Articular chondrocyte of knee joint (primary cell): ENCODE measurements at places on chromosomes 16 and 17. TPM values are rescaled to one million over a fixed set of nuclear protein-coding genes. Genes with fewer than 3 reads are reported as not detected.

Gene PSMD12
- total RNA-seq = 41.0 and 49.0 TPM in 2 replicates

Gene SLX1A
- total RNA-seq = 11.6 and 14.0 TPM in 2 replicates

Gene KRTAP17-1
- not detected in 2 replicates for total RNA-seq

Gene PRCD
- total RNA-seq = 1.6 and 3.0 TPM in 2 replicates

Gene MYH11
- total RNA-seq = 0.11 and 0.13 TPM in 2 replicates

Gene TOX3
- not detected in 2 replicates for total RNA-seq

Gene HYDIN
- 4.2 and 5.6 TPM in 2 replicates for total RNA-seq

Gene NHLRC4
- 0.43 and 0.65 TPM in 2 replicates for total RNA-seq

Gene GLP2R
- 0.13 and 0.22 TPM in 2 replicates for total RNA-seq

Gene OR4D1
- total RNA-seq = not detected in 2 replicates

Gene NPIPA2
- total RNA-seq = 0.22 and 0.52 TPM in 2 replicates

Gene C16orf96
- 0.11 and 0.13 TPM in 2 replicates for total RNA-seq

Gene WSCD1
- total RNA-seq = 0.32 TPM in 1 of 2 replicates, not detected in the other

Gene SMG6
- 26.9 and 35.8 TPM in 2 replicates for total RNA-seq

Gene CCL16
- total RNA-seq = not detected in 2 replicates

Gene CHST4
- 0.22 and 0.26 TPM in 2 replicates for total RNA-seq

Gene SBK1
- total RNA-seq = not detected in 2 replicates

Gene CCL13
- total RNA-seq = 0.32 TPM in 1 of 2 replicates, not detected in the other
